COR-L47 (cell line): ENCODE measurements at places on chromosomes 2 and 18.

- no peak for DNase-seq
Observed at GRCh38 chr2:43731211-43731610, 42.6 kb upstream of the DYNC2LI1 start.

DNA sequence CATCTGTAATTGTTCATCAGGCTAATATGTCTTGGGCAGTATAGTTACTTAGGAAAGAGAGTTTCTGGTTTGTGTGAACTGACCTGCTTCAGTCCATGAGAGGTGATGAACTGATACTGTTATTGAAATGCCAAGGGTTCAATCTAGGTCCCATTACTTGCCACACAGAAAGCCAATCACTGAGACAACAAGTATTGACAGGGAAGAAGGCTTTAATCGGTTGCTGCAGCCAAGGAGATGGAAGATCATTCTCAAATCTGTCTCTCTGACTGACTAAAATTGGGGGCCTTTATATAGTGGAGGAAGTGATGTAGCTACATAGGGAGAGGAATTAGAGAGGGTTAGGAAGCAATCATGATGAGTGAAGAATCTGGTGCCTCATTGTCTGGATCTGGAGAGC is 19.9 kb upstream of the FAM98A start:
- no peak for DNase-seq

- DNase-seq: no peak
Observed at GRCh38 chr2:235229236-235229635, 264.6 kb upstream of the AGAP1 start.

GRCh38 chr2:101736861-101737291 is 39.4 kb downstream of the MAP4K4 start:
- no peak for DNase-seq

- DNase-seq: no peak
Observed at GRCh38 chr18:60593249-60593648, 220.7 kb upstream of the MC4R start.

GRCh38 chr2:16034151-16034974 is 94.0 kb downstream of the MYCN start:
- no peak for DNase-seq

GRCh38 chr2:100554798-100555407 is 7.9 kb upstream of the PDCL3 start:
- no peak for DNase-seq

- DNase-seq: no peak
Observed at GRCh38 chr18:47582093-47582492, 330.6 kb upstream of the SKOR2 start.

DNA sequence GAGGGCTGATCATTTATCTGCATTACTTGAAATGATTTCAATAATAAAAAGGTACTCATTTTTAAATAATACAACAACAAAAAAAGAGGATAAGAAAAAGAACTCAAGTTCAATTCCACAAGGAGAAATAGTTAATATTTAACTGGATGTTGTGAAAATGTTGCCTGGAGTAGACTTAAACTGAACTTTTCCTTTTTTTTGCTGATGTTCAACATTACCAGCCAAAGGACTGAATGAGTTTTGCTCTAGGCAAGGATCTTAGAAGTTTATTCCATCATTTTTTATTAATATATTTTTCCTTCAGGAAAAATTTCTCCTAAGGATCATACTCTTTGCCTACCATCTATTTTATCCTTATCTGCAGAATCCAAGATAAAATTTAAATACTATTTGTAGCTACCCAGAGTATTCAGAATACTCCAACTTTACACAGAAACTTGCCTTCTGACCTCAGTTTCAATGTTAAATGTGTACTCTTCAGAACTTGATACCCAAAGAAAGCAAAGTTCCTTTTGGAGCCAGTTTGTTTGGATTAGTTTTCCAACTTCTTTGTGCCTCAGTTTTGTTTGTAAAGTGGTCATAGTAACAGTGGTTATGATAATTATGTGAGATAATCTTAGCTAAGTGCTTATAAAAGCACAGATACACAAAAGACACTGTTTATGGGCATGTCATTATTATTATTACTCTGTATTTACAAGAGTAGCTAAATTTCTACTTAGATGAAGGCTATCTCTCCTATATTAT is 12.8 kb downstream of the CKAP2L start:
- no peak for DNase-seq

DNA sequence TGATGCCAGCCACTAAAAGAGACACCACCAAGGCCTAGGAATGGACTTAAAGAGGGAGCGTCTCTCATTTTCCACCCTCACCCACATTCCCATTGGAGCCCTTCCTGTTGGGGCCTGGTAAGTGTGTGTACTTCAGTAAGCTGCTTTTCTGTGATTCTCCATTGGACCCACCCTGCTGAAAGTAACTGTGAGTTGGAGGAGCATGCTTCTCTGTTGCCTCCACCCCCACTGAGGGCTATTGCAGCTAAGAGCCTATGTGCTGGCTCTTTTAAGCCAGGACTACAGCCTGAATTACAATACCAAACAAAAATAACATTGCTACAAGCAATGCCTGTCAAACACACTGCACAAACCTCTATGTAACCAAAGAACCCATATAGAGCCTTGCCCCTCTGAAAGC is 81.1 kb downstream of the TRABD2A start:
- DNase-seq: no peak

GRCh38 chr2:4597400-4597799 is 894.0 kb downstream of the DCDC2C start:
- DNase-seq: no peak

DNA sequence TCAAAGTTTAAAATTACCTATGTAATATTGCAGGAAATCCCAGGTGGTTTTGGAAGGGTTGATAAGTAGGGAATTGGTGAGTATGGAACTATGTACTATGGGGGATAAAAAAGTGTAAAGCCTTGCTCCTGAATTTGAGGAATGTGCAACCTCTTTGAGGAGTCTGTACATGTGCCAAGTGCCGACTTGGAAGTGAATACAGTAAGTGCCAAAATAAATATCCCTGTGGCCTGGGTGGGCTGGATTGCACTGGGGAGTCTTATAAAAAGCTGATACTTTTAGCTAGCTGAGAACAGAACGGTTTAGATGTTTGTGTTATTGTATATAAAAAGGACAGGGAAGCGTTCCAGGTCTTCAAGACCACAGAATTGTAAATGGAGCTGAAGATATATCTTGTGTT is 317.1 kb upstream of the LRRTM1 start:
- no peak for DNase-seq

- no peak for DNase-seq
Observed at GRCh38 chr2:8298783-8299182, 383.1 kb upstream of the ID2 start.

DNA sequence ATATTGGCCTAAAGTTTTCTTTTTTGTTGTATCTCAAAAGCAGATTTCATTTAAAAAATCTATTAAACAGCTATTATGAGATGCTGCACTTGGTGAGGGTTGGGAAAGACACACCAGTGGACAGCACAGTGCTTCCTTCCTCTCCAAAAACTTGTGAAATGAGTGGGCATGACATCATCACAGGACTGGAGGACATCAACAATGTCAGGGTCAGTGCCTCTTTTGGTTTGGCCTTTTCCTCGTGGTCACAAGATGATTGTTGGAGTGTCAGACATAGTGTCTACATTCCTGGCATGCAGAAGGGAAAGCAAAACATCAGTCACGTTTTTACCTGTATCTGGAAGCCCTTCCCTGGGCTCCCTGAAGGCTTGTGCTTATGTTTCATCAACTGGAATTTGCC is 49.6 kb downstream of the IL1R2 start:
- DNase-seq: no peak

DNA sequence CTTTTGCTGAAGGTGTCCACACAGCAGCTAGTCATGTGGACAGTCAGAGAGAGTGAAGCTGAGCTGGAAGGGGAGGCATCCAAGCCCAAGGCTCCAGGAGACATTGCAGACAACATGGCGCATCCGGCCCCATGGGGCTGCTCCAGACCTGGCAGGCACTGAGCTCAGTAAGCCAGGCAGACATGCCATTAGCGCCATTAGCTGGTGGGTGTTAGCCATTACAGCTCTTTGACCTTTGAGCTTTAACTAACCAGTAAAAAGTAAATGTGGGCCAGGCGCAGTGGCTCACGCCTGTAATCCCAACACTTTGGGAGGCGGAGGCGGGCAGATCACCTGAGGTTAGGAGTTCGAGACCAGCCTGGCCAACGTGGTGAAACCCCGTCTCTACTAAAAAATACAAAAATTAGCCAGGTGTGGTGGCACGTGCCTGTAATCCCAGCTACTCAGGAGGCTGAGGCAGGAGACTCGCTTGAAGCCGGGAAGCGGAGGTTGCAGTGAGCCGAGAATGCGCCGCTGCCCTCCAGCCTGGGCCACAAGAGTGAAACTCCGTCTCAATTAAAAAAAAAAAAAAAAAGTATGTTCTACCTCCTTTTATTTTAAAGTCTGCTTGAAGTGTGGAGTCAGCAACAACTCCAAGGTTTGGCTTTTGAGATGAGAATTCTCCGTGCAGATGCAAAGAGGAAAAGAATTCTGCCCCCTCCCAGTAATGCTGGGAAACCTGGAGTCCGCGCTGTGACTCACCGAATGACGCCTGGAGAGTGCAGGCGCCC is 69.4 kb downstream of the TWSG1 start:
- no peak for DNase-seq

DNA sequence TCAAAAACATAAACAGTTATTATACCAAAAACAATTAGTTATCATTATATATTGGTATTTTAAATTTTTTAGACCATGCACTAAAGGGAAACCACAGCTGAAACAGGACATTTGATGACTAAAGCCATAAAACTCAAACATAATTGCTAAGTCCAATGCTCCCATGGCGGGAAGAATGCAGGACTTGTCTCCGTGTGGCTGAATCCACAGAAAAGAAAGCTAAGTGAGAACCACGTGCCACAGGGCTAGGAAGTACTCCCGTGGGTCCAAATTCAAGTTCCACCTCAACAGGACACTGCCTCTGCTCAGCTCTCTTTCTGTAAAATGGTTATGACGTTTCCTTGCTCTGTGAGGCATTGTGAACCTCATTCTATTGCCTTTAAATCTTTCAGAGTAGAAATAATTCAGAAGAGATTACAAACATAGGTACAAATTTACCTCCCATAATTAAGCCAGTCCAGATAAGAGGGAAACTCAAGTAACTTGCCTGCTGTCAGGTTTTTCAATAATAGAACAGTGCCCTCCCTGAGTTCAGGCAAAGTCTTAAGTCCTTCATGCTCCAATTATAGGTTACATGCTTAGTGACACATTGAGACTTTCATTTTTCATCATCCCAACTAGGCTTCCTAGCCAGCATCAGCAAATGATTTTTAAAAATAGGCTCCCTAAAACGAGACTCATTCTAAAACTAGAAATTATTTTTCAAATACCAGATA is 36.7 kb downstream of the FTCDNL1 start:
- DNase-seq: no peak

- DNase-seq: no peak
Observed at GRCh38 chr2:100865816-100866460, 46.0 kb downstream of the NPAS2 start.

- peak; percentile 51 for DNase-seq
Observed at GRCh38 chr2:204538182-204539018, 6.9 kb upstream of the PARD3B start.

DNA sequence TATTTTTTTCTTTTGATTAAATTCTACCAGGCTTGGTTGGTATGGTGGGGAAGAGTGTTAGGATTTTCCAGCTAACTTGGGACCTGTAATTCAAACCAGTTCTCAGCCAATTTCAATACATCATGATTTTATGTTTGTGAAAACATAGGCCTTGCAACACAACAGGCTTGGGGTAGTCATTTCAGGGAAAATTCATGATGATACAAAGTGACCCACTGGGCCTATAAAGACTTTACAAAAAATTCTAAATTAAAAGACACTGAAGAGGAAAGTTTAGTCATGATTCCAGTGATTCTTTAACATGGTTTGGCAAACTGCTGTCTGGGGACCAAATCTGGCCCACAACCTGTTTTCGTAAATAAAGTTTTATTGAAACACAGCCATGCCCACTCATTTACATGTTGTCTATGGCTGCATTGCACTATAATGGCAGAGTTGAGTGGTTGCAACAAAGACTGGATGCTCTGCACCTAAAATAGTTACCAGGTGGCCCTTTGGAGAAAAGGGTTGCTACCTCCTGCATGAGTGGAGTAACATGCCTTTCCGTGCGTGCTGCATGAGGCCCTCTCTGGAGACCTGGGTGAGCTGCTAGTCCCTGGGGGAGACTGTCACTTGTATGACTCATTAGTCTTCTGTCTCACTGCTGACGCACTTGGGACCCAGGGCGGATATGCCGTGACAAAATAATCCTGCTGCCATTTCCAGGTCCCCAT is 73.6 kb downstream of the NPAS2 start:
- DNase-seq: no peak

DNA sequence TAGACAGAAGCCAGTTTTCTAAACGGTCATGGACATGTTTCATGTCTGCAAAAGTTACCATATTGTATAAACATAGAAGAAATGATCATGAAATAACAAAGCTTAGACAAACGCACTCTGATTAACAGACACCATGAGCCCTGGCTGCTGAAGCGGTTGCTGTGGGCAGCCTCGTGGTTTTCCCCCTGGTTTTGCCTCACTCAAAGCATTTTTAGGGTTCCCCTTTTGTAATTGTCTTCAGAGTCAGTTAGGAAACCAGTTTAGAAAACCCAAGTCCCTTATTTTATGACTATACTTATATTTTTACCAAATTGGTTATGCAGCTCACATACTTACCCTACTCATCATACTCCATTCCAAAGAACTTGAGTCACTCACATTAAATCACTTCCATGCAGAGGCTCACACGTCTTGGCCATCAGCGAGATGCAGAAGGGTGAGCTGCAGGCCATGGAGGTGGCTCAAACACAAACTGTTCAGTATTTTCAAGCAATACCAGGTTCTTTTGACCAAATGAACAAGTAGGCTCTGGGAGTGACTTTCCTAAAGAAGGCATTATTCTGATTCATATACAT is 105.6 kb upstream of the SALL3 start:
- DNase-seq: no peak
